Activated T-helper 1 cell treated with Interleukin-2 at 50 U/mL for 16 hours (primary cell): ENCODE measurements at places on chromosomes 5 and 9.
A peak's percentile ranks its signal among the peaks of the same experiment; 100 is the strongest.

DNA sequence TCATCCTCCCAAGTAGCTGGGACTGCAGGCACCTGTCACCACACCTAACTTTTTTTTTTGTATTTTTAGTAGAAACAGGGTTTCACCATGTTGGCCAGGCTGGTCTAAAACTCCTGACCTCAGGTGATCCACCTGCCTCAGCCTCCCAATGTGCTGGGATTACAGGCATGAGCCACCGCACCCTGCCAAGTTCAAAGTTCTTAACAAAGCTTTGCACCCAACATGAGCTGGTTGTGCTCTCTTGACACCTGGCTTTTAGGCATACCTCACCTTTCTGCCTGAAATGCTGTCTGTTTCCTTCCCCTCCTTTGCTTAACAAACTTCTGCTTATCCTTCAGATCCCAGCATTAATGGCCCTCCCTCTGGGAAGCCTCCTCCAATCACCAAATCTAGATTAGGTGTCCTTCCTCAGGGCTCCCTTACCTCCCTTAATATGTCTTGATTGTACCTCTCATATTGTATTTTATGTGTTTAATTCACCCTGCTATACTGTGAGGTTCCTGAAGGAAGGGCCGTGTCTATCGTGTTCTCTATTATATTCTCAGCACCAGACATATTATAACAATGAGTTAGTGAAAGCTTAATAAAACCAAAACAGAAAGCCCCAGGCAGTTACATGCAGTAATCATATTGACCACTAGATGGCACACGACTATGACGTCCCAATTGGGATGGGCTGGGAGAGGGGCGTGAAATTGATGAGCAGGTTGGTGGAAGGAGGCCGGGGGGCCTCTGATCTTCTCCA lies 62.9 kb upstream of the PPARGC1B start:
- DNase-seq = no peak

DNA sequence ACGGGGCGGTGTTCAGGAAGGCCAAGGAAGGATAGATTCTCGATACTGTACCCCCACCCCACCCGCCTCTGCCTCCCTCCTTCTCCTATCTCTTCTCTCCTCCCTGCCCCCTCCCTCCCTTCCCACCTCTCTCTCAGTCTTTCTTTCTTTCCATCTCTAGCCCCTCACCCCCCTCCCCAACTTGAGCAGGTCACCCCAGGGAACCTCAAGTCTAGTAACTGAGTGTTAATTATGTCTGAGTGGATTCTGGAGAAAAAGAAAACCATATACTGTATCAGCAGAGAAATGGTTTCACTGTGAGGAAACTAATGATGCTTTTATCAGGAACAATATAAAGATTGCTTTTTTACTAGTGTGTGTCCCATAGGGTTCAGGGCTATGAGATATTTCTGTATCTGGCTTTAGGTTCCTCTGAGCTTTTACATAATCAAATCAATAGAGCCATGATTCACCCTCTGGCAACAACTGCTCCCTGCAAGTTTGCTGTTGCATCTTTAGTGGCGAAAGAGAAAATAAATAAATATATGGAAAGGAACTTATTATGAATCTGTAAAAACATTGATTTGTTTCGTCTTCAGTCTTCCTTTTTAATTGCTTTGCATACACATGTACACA lies 639.7 kb downstream of the CCDC171 start:
- no peak for DNase-seq

DNA sequence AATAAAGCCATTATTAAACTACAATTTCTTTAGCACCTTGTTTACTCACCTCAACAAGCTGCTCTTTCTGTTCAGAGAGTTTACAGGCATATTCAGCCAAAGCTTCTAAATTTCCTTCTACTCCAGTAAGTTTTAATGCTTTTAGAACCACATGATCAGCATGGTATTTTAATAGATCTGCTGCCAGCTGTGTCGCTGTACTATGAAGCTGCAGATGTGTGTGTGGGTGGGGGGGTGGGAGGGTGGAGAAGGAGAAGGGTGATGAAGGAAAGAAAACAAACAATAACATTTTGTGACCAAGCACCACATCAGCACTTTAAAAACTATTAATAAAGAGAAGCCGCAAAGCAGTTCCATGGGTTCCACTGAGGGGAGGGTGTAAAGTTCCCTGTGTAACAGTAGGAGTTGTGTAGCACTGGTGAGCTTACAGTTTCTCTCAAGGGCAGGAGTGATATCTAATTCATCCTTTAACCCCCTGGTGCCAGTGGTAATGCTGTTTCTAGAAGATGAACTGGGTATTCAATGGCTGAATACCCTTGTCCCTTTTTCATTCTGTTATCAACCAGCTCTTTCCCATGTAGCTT lies 38.5 kb downstream of the ABITRAM start:
- DNase-seq = no peak

DNA sequence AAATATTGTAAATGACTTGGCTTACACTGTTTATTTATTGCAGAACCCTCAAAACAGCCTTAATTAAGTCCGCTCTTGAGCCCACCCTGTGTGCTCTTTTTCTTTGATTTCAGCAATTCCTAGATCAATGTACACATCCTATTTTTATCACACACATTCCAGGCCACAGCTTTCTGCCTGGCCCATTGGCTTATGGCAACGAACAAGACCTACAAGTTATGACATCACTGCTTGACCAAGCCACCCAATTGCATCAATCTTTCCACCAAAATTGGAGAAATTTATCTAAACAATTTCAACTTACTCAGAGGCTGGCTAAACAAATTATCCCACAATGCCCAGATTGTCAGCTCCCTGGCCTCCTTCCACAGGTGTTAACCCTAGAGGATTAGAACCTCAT lies 158.4 kb downstream of the CPLANE1 start:
- no peak for DNase-seq

DNA sequence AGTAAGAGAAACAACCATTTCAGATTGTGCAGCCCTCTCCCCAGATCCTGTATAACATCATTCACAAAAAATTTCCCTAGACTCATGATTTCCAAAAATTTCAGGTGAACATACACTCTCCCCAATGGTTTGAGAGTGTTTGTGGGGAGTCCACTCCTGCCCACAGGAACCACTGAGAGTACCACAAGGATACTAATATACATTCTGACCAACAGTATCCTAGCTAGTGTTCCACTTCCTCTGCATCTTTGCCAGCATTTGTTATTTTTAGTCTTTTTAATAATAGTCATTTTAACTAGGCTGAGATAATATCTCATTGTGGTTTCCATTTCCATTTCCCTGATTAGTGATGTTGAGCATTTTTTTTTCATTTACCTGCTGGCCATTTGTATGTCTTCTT lies 155.4 kb downstream of the DTWD2 start:
- no peak for DNase-seq

DNA sequence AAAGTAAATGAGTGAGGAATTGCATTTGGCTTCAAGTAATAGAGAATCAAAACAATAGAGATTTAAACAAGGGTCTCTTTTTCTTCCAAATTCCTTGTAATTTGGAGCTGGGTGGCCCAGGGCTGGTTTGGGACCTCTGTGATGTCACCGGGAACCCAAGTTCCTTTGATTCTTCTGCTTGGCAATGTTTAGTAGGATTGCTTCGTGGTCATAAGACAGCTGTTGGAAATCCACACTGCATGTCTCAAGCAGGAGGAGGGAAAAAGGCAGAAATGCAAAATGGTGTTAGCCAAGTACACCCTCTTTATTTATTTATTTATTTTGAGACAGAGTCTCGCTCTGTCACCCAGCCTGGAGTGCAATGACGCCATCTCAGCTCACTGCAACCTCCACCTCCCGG lies 72.6 kb upstream of the IL12B start:
- DNase-seq = no peak

DNA sequence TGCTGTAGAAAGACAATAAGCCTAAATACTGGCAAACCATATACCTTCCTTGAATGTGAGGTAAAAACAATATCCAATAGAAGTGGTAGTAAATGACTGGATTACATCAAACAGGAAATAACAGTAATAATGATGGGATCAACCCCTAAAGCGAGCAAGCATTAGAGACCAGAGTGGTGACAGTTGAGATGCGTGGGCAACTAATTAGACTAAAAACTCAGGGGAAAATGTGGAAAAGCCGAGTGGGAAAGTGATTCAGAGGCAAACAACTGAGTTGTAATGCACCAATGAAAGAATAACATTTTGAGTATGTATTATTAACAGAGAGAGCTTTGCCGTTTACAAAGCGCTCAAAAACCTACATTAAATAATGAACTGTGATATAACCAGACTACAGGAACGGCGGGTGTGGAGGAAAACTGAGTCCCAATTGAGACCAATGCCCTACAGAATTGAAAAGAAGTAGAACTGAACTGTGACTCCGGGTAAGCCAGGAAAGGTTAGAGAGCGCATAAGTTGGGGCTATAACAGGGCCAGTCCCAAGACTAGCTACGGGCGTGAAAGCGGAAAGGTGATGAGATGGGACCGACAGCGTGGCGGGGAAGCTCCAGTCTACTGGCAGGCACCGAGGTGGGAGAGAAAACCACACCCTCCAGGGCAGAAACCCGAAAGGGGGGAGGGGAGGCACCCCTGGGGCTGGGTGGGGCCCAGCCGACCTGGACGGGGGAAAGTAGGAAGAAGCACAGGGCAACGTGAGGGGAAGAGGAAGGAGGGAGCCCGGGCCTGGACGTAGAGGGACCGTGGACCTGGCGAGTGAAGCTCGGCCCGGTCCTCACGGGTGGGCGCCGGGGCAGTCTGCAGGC lies 592 bp downstream of the UBAP2 start:
- peak; percentile 25 for DNase-seq

- no peak for DNase-seq
Observed at GRCh38 chr5:10760921-10761184, 181 bp downstream of the DAP start.

- no peak for DNase-seq
Observed at GRCh38 chr9:96874947-96875460, 20.7 kb upstream of the ZNF782 start.

- no peak for DNase-seq
Observed at GRCh38 chr5:147072622-147073021, 162.2 kb upstream of the STK32A start.

GRCh38 chr5:135310328-135310989 lies 88.6 kb downstream of the MACROH2A1 start:
- no peak for DNase-seq

GRCh38 chr9:68769852-68770251 lies 64.8 kb downstream of the PIP5K1B start:
- no peak for DNase-seq
